ENCODE measurements at places on chromosomes 3 and 15. TPM values are rescaled to one million over a fixed set of nuclear protein-coding genes. Genes with fewer than 3 reads are reported as not detected.

DNA sequence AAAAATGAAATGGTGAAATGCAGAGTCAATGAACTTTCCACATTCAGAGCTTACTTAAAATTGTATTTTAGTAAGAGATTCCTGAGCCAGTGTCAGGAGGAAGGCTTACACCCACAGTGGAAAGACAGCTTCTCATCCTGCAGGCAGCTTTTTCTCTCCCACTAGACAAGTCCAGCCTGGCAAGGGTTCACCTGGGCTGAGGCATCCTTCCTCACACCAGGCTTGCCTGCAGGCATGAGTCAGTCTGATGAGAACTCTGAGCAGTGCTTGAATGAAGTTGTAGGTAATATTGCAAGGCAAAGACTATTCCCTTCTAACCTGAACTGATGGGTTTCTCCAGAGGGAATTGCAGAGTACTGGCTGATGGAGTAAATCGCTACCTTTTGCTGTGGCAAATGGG is 3.1 kb downstream of the CCR4 start:
- no peak overlapping the region for H3K4me3 ChIP-seq
- no peaks in the 10 kb centered on the region for H3K4me1 ChIP-seq
- no peak overlapping the region for H3K27ac ChIP-seq
- no peaks in the 10 kb centered on the region for H3K36me3 ChIP-seq
- peaks cover 3% of the 10 kb centered on the region for H3K27me3 ChIP-seq

GRCh38 chr3:24740326-24740725 is 245.7 kb upstream of the THRB start:
- no peaks in the 10 kb centered on the region for H3K36me3 ChIP-seq
- no peak overlapping the region for H3K4me3 ChIP-seq
- no peak overlapping the region for H3K27ac ChIP-seq
- DNase-seq: no peak

DNA sequence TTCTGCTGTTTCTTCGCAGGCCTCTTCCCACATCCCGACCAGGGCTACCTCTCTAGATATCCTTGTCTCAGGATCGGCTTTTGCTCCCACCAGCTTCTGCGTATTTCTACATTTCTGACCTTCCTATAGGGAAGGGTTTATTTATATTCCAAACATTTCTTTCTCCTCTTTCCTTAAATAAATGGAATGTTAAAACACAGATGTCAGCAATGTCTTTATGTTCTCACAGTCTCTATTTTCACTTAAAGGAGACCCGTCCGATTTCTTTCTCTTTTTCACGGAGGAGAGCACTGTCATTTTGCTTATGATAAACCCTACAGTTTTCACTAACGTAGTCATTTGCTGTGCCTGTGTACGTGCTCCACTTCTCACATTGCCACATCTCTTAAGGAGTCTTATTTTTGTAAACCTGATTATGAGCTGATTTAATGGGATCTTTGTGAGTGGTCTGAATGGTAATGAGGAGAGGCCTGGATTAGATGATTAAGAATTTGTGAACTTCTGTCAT is 630 bp downstream of the KIF15 start:
- no peaks in the 10 kb centered on the region for H3K4me1 ChIP-seq
- H3K27me3 ChIP-seq: no peaks in the 10 kb centered on the region
- H3K27ac ChIP-seq: peak overlapping the region; percentile 67
- peak; percentile 1 for DNase-seq

DNA sequence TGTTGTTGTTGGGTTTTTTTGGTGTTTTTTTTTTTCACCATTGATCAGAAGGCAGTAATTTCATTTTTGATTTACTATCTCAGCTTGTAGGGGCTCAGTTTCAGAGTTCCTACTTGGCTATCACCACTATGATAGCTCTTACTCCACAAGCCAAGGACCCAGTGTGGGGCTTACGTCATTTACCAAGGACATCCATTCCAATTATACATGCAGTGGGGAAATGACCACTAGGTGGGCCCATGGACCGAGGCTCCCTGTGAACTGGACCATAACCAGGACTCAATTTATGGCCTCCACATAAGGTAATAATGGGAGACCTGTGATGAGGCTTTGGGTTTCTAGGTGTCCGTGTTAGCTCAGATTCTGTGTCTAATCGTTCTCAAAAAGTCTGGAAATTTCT is 67.5 kb upstream of the CACNA1D start:
- no peaks in the 10 kb centered on the region for H3K36me3 ChIP-seq
- H3K4me1 ChIP-seq: no peaks in the 10 kb centered on the region
- DNase-seq: no peak

GRCh38 chr3:139935016-139935865 is at the start of gene CLSTN2:
Gene CLSTN2, plus strand, starts transcription at chr3:139935185.
- peaks cover 7% of the 10 kb centered on the region for H3K4me1 ChIP-seq
- no peaks in the 10 kb centered on the region for H3K36me3 ChIP-seq
- H3K27me3 ChIP-seq: peaks cover 21% of the 10 kb centered on the region
- DNase-seq: peak; percentile 32
- H3K27ac ChIP-seq: no peak within 1 kb of the TSS

SLC9A9 gene
- total RNA-seq: 1.5 TPM

RSRC1 gene
- 28.5 TPM for total RNA-seq

DNA sequence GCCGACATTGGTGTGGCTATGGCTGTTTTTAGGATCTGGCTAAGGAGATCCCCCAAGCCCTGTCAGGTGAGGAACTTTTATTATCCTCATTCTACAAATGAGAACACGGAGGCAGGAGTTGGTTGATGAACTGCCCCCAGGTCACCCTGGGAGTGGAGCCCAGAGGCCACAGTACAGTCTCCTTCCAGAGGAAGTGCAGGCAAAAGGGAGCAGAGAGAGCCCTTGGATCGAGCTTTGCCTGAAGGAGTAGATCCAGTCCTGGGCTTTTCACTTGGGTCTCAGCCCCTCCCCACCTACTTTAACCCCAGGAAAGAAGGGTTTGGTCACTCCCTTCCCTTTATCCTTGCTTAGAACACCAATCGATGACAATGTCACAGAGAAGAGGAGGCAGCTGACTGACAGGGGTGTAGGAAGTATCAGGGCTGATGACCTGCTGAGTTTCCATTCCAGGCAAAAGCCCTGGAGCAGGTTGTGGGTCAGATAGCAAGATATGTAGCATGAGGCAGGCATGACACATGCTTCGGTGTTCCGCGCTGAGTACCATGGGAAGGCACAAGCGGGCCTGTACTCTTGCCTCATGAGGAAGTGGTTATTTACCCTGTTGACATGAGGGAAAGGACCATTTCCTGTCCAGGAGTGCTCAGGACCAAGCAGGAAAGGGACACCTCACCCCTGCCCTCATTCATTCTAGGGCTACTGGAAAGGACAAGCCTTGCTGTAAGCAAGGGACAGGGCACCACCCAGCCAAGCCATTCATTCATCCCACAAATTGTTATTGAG is 5.8 kb upstream of the PLA2G4D start:
- peaks cover 9% of the 10 kb centered on the region for H3K4me1 ChIP-seq
- no peak for DNase-seq
- H3K27ac ChIP-seq: no peak overlapping the region
- H3K36me3 ChIP-seq: no peaks in the 10 kb centered on the region

CPB1 gene
- not detected for total RNA-seq

LSMEM2 gene
- 0.30 TPM for total RNA-seq

DISP2 gene
- 3.7 TPM for total RNA-seq

Data from astrocyte (in vitro differentiated cells and primary cell).